ENCODE measurements at places on chromosomes 4 and X.
A peak's percentile ranks its signal among the peaks of the same experiment; 100 is the strongest.

DNA sequence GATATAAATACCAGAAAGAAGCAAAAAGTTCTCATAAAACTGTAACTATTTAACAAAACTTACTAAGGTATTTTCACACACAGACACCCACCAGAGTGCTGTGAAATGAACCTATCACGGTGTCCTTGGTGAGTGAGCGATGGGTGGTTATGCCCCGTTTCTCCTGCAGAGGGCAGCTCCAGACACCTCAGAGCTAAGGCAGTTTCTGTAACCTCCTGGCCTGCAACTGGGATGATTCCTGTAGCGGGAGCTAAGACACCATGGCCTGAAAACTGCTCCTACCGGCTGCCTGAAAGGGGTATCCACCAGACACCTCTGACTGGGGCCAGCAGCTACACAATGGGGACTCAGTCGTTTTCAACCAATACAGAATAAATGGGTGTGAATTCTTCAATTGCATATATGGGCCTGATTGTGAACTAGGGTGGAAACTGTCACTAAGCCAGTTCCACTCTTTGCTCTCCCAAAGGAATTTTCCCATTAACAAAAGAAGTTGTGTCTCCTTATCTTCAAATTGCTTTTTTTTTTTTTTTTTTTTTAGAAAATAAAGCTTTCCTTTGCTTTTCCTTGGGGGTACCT lies 2375.8 kb upstream of the TENM3 start:
- peak; percentile 6 for DNase-seq

- no peak for DNase-seq
These were observed 619.2 kb downstream of the RAPGEF2 start for GRCh38 chr4:159722052-159722451.

DNA sequence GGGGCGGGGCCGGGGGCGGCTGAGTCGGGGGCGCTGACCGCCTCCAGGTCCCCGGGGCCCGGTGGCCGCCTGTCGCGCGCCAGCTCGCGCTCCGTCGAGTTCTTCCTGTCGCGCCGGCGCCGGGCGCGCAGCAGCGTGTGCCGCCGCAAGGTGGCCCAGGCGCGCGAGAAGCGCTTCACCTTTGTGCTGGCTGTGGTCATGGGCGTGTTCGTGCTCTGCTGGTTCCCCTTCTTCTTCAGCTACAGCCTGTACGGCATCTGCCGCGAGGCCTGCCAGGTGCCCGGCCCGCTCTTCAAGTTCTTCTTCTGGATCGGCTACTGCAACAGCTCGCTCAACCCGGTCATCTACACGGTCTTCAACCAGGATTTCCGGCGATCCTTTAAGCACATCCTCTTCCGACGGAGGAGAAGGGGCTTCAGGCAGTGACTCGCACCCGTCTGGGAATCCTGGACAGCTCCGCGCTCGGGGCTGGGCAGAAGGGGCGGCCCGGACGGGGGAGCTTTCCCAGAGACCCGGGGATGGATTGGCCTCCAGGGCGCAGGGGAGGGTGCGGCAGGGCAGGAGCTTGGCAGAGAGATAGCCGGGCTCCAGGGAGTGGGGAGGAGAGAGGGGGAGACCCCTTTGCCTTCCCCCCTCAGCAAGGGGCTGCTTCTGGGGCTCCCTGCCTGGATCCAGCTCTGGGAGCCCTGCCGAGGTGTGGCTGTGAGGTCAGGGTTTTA lies 1.5 kb downstream of the ADRA2C start:
- no peak for DNase-seq

DNA sequence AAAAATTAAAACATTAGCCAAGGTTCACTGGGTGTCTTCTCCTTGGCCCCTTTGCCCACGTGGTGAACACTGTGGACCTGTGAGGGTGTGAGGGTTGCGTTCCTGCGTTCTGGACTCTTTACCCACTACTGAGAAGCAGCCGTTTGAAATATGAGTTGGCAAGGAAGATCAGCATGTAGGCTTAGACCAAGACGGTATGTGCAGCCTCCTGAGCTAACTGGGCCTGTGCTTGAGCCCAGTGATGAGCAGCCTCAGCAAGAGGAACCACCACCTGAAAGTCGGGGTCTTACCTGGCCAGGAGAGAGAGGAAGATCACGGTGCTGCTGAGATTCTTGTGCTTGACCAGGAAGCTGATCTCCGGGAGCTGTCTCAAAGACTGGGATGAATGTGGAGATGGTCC lies 19.5 kb downstream of the RGS12 start:
- DNase-seq, result no peak

DNA sequence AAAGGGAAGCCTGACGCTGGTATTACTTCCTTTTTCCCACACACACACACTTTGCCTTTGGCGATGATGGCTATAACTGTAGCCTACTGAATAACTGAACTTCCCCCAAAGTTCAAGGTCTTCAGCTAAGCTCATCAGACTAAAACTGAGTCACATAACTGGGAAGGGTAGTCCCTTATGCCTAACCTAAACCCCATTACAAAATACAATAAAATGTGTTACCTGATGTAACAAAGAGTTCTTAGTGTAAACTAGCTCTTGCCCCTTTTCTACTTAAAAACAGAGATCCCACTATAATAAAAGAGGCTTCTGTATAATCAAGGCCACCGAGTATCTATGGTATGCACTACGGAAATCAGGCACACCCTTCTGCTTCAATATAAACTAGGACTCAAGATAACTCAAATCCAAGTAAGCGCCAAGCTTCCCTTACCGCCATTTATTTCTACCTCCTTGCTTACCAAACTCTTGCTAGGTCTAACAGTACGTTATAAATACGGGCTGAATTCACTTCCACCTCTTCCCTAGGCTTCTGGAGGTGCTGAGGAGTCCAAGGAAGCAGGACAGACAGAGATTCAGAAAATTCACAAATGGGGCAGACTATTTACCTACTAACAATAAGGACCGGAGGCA lies 2.4 kb downstream of the OTUD4 start:
- no peak for DNase-seq

- no peak for DNase-seq
These were observed 36.2 kb downstream of the KDM5C start for GRCh38 chrX:53188763-53189162.

GRCh38 chr4:14165222-14165920 lies 537.8 kb upstream of the BOD1L1 start:
- DNase-seq, result no peak

- DNase-seq, result no peak
These were observed 41.6 kb downstream of the AFM start for GRCh38 chr4:73523126-73523525.

DNA sequence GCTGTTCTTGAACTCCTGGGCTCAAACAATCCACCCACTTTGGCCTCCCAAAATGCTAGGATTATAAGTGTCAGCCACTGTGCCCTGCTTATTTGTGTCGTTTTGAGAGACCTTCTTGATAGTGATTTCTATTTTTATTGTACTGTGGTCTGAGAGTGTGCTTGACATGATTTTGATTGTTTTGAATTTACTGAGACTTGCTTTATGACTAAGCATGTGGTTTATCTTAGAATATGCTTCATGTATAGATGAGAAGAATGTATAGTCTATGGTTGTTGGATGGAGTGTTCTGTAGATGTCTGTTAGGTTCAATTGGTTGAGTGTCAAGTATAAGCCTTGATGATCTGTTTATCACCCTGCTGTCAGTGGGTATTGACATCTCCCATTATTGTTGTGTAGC lies 789.3 kb downstream of the IL1RAPL1 start:
- DNase-seq, result no peak

DNA sequence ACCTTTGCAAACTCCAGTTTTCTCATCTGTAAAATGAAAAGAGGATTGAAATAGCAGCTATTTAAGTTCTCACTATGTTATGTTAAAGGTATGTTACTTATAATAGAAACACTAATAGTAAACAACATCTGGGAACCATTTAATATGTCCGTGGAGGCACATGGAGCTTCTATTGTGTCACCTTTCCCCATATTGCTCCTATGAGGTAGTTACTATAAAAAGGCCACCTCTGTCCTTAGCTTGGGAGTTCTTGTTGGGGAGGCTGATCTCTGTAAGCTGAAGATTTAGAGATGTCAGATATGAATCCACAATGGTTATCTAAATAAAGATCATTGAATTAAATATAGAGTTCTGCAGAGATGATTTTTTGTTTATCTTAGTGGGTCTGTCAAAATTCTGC lies 125.2 kb downstream of the FHIP1A start:
- no peak for DNase-seq

- no peak for DNase-seq
These were observed 115.2 kb upstream of the LNX1 start for GRCh38 chr4:53706422-53707032.

DNA sequence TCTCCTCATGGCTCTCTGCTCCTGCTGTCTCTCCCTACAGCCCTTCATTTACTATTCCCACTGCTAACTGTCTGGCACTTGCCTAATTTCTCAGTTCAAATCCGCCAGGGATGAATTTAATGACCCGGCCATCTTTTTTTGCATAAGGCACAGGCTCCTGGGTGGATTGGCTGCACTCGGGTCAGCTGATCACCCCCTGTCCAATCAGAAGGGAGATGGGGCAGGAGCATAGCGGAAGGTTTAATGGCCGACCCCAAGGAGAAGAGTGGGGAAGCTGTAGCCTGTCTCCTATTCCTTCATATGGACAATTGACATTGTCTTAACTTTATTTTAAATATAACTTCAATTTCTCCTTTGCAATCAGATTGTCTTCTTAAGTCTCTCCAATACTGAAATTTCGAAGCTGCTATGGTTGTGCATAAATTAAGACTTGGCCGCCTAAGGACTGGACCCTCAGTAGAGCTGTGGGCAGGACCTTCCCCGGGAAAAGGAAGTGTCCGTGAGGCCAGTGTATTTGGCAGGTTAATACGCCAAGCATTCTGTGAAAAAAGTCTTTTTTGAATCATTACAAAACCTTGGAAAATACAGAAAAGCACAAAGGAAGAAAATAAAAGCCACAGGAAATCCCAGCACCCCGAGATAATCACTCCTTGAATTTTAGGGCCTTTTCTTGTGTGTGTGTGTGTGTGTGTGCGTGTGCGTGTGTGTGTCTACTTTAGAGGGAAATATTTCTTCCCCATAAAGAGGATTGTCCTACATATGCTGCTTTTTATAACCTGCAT lies 55.5 kb downstream of the SMIM20 start:
- DNase-seq, result no peak

DNA sequence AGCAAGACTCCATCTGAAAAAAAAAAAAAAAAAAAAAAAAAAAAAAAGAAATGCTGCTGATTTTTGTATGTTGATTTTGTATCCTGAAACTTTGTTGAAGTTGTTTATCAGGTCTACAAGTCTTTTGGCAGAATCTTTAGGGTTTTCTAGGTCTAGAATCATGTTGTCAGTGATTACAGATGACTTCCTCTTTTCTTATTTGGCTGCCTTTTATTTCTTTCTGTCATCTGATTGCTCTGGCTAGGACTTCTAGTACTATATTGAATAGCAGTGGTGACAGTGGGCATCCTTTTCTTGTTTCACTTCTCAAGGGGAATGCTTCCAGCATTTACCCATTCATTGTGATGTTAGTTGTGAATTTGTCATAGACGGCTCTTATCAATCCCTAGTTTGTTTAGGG lies 334.4 kb downstream of the SPRY1 start:
- no peak for DNase-seq

DNA sequence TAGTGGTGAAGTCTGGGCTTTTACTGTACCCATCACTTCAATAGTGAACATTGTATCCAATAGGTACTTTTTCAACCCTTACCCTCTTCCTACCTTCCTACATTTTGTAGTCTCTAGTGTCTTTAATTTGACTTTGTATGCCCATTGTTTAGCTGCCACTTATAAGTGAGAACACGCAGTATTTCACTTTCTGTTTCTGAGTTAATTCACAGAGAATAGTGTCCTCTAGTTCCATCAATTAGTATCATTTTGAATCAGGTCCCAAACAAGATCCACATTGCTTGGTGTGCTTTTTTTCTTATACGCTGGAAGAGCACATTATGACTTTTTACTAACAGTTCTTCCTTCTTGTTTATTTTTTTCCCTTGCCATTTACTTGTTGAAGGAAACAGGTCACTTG lies 176.0 kb upstream of the WDFY3 start:
- no peak for DNase-seq

- DNase-seq, result no peak
These were observed 159.1 kb upstream of the KIT start for GRCh38 chr4:54498661-54499111.

DNA sequence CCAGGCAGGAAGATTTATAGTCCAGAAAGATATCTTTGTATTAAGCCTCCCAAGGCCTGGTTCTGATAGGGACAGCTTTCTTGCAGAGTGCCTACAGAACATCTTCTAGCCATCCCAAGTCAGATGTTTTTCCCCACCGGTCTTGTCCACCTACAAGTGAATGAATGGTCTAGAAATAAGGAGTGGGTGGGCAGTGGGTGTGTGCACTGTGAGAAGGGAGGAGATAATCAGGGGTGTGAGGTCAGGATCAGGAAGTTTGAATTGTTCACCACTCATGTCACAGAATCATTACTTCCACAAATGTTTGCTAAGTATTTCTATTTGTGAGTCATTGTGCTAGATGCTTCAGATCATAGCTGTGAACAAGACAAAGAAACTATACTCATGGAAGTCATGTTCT lies 332.6 kb downstream of the NKX6-1 start:
- no peak for DNase-seq

DNA sequence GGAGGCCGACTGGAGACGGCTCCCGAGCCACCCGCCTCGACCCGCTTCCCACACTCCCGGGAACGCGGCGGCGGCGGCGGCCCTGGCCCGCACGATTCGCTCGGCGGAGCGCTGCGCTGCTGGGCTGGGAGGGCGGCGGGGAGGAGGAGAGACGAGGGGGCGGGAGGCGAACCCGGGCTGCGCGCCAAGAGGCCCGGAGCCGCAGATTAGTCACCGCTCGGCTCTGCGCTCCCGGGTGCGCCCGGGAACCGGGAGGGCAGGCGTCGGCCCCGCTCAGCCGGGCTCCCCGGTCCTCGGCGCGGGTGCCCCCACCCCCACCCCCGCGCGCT lies 11.2 kb upstream of the BCOR start:
- DNase-seq, result peak; percentile 27

DNA sequence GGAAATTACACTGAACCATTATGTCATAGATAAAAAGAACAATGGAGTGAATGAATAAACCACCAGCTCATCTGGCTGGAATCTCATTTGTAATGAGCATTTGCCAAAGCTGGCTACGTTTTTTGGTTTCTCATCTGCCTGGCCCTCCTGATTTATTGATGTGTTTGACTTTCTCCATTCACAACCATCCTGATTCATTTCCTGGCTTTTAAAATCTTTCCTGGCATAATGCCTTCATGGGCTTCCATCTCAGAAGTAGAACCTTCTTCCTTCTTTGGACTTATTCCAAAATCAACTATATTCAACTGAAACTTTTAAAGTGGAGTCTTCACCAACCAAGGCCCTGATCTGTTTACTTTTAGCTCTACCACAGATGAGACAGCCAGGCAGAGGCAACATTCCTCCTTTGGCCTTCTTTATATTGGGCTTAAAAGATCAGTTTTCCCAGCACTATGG lies 36.0 kb upstream of the ARSJ start:
- no peak for DNase-seq

GRCh38 chrX:63656871-63657580 lies 128.0 kb downstream of the ARHGEF9 start:
- no peak for DNase-seq

- DNase-seq, result no peak
These were observed 26.6 kb downstream of the SNX25 start for GRCh38 chr4:185235843-185236503.

- DNase-seq, result no peak
These were observed 418.7 kb downstream of the CENPC start for GRCh38 chr4:67126570-67126969.

GRCh38 chrX:27591938-27592337 lies 1.8 kb downstream of the DCAF8L2 start:
- no peak for DNase-seq
